HuH-7.5 (cell line): ENCODE measurements at places on chromosomes 1 and 21.

DNA sequence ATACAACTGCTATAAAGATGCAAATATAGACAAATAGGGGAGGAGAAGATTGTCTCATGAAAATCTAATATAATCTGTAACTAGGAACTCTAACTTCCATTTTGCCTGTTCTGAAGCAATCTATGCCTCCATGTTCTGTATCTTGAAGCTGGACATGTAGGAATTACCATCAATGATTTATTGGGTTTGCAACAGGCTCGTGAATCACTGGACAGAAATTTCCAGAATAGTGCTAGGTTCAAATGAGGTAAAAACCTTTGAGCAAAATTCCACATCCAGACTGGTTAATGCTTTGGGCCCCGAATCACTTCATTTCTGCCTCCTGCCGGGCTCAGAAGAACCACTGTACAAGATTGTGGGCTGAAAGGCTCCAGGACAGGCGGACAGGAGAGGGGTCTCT, 110.7 kb upstream of the CTTNBP2NL start:
- DNase-seq: no peak

- no peak for DNase-seq
These were observed 305.6 kb downstream of the PAPPA2 start for GRCh38 chr1:176768532-176768931.

- DNase-seq: no peak
These were observed 73.1 kb downstream of the UBIAD1 start for GRCh38 chr1:11345971-11346715.

- no peak for DNase-seq
These were observed 2.2 kb downstream of the TNFRSF14 start for GRCh38 chr1:2558420-2558819.

DNA sequence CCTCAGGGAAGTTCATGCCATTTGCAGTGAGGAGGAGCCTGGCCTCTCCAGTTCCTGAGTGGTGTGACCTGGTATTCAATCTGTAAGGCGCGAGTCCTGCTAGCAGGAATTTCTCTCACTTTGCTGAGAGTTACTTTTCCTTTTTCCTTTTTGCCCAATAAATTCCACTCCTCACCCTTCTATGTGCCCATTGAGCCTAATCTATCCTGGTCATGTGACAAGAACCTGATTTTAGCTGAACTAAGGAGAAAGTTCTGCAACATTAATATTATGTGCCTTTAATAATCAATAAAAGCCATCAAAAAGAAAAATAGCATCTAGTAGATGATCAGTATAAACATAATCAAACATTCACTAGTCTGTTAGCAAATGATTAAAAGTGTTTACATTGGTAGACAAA, 136.1 kb upstream of the POGK start:
- no peak for DNase-seq

- DNase-seq: no peak
These were observed 9.0 kb upstream of the EPS8L3 start for GRCh38 chr1:109772658-109773202.

- no peak for DNase-seq
These were observed 141.2 kb upstream of the ST6GALNAC5 start for GRCh38 chr1:76725864-76726619.

- no peak for DNase-seq
These were observed 288.3 kb downstream of the TGFB2 start for GRCh38 chr1:218633238-218633988.

DNA sequence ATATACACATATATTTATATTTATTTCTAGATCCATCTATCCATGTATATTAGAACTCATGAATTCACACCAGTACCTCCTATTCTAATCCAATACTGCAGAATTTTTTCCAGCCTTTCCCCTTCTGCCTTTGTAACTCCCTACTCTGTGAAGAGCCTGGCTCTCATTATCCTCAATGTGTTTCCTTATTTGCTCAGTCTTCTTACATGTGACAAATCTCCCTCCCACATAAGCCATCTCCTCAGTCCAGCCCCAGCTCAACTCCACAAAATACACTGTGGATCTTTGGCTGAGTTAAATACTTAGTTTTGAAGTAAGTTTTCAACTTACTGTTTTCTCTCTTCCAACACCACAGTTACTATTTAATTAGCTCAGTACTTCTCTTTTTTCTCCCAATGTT, 45.7 kb downstream of the ATP5PO start:
- no peak for DNase-seq

DNA sequence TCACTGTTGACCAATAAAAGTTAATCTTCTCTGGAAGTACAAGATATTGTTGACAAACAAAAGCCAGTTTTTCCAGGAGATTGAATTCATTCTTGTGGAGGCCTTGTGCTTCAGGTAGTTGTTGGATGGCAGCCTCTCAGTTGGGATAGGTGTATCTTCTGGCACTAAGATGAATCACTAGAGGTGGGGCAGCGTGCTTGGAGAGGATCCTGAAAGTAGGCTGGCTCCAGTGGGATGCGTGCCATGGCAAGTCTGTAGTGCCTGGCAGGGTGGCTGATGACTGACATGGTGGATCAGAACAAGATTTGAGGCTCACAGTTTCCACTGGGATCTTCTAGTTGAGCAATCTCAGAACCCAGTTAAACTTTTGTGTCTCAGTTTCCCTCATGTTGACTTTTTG, 2.4 kb downstream of the VPS13D start:
- DNase-seq: no peak

GRCh38 chr21:29080454-29080941, 7.0 kb upstream of the CCT8 start:
- DNase-seq: no peak

DNA sequence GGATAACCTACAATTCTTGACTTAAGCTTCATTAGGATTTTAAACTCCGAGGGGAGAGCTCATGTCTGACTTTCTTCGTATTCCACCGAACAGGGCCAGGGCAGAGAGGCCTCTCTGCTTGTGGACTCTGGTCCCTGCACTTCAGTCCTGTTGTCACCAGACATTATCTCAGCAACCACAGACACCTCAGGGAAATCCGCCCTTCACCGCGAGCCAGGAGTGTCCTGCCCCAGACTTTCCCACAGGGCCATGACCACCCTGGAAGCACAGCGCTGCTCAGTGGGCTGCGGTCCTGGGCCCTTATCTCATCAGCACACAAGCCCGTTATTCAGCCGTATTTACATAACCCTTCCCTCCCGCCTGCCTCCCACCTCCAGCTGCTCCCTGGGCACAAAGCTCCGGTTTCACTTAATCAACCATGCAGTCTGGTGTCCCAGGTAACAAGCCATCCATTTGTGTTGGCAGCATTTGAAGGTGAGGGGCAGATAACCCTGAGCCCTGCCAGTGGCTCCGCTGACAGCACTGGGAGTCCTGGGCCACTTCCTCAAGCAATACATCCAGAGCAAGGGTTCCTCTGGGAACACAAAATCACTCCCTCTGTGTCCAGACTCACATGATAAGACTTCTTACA, 122.8 kb upstream of the RAB4A start:
- peak; percentile 63 for DNase-seq

GRCh38 chr1:188420177-188420576, 1591.4 kb downstream of the PLA2G4A start:
- DNase-seq: no peak

GRCh38 chr1:119714583-119714982, 2.8 kb downstream of the PHGDH start:
- DNase-seq: no peak

DNA sequence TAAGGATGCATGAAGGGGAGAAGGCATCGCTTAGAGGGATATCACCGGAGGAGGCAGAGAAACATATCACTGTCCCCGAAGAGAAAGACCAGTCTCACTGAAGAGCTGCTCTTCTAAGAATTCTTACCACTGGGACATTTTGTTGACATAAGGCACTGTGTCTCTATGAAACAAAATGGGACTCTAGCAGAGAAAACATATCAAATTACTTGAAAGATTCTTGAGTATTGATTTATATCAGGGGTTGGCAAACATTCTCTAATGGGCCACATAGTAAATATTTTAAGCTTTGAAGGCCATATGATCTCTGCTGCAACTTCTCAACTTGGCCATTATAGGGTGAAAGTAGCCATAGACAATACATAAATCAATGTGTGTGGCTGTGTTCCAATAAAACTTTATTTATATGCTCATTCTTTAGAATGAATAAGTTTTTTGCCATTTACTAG, 41.0 kb upstream of the GREM2 start:
- no peak for DNase-seq

- no peak for DNase-seq
These were observed 74.4 kb upstream of the HSD17B7 start for GRCh38 chr1:162716123-162716522.

- no peak for DNase-seq
These were observed 28.6 kb downstream of the KAZN start for GRCh38 chr1:14626869-14627607.

DNA sequence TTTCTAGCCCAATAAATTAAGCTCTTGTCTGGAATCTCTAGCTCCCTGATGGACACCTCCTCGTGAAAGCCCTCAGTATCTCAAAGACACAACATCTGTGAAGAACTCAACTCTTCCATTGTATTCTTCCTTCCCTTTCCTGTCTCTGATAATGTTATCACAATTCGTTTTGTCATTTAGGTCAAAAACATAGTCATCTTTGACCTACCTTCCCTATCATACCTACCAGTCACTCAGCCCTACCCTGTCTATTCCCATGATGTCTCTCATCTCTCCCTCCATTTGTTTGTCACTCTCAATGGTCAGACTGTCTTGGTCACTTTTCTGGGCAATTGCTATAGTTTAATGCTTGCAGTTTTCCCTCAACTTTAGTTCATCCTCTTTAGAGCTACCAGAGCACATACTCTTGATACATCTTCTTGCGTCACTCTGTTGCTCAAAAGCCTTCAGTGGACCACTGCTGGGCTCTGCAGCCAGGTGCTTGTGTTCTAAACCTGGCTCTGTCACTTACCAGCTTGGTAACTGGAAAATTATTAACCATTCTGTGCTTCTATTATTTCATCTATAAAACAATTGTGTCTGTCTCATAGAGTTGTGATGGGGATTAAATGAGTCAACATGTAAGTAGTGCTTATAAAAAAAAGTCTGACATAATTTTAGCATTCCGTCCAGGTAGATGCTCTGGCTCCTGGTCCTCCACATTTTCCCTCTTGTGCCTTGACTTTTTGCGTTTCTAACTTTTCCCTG, 39.6 kb downstream of the DDR2 start:
- no peak for DNase-seq

DNA sequence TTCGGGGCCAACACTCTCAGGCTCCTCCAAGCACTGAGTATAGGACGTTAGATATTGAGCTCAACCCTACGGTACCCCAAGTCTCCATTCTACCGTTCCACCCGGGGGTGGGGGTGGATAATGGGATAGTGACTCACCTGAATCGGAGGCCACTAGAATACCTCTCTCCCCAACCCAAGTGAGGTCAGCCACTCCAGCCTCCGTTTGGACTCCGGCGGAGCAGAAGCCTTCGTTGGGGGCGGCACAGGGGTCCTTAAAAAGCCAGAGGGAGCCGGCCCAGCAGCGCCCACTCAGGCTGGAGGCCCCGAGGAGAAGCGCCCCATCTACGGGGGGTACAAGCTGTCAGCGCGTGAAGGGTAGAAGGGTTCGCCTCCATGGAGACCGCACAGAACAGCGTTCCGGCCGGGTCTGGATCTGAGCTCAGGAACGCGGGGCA, 556 bp downstream of the WDR77 start:
- DNase-seq: peak; percentile 5

- no peak for DNase-seq
These were observed 48.9 kb upstream of the LEPR start for GRCh38 chr1:65371544-65371943.

DNA sequence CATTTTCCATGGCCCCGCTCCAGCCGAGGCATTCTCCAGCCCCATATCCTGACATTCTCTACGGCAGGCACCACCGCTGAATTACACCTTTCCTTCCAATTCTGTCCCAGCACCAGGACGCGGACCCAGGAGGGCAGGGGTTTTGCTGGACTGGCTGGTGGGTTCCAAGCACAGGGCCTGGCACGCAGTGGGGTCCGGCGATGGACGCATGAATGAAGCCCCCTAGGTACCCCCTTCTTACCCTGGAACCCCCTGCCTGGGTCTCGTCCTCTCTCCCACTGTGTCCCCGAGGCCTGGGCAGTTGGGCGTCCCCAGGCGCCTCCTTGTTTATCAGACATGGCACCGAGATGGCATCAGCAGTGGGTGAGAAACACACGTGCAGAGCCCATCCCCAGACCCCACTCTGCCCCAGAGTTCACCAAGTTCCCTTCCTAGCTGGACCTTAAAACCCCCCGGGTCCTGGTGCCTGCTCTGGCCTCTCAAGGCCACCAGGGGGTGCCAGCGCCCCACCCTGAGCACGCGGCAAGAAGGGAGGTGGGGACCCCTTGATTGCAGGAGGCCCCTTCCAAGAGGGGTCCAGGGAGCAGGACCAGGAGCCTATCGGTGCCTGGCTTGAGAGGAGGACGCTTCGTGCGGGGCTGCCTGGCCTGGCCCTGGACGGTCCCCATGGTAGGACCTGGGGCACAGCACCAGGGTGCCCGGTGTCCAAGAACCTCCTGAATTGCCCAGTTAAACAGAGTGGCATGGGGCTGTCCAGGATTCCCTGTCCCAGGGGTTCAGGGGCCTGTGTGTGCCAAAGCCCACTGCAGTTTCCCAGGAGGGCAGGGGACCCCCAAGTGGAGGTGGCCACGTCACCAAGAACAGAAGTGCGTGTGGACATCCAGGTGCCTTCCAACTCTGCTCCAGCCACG, 46.1 kb downstream of the MEGF6 start:
- DNase-seq: peak; percentile 88

GRCh38 chr1:1094981-1095380, 20.9 kb upstream of the RNF223 start:
- no peak for DNase-seq

DNA sequence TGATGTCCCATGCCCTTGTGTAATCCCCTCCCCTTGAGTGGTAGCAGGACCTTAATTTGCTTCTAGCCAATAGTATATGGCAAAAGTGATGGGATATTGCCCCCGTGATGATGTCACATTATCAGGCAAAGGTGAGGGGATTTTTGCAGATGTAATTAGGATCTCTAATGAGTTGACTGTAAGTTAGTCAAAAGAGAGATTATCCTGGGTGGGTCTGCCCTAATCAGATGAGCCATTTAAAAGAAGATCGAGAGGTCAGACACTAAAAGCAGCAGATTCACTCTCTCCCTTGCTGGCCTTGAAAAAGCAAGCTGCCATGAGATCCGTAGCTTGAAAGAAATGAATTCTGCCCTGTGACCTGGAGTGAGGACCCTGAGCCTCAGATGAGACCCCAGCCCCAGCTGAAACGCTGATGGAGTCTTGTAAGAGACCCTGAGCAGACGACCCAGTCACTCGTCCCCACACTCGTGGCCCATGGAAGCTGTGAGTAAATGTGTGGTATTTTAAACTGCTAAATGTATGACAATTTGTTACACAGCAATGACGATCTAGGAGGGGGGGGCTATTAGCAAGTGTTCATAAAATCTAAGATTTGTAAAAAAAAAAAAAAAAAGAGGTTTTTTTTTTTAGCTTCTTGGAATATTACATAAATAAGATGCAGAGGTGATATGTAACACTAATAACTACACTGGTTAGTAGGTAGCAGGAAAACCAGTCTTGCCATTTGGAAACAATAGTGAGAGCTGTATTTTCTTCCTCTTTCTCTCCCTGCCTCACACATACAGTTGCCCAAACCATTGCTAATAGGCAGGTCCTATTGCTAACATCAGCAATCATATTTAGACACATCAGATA, 50.3 kb upstream of the TARBP1 start:
- no peak for DNase-seq

- DNase-seq: no peak
These were observed 2.1 kb downstream of the DISP3 start for GRCh38 chr1:11481019-11481418.

- no peak for DNase-seq
These were observed 311.0 kb downstream of the PTPRU start for GRCh38 chr1:29547300-29547699.
